Glomerular endothelial cell (primary cell): ENCODE measurements at places on chromosomes 6 and 20.

DNA sequence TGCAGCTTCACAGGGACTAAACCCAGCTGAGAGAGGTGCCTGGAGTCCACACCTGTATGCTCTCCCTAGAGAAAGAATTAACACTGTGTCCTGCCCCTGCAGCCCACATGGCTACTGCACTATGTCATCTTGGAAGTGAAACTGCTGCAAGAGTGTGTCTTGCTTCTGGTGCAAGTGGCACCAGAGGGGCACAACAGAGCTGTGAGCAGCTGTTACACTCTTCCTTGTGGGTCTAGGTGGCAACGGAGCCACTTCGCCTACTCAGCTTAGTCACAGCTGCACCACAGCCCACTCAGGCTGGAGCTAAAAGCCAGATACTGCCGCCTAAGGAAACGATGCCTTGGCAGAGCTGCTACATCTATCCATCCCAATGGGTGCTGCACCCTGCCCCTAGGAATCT, 391.4 kb downstream of the COL12A1 start:
- DNase-seq = no peak

GRCh38 chr6:29663300-29664042, 6.6 kb downstream of the MOG start:
- no peak for DNase-seq

DNA sequence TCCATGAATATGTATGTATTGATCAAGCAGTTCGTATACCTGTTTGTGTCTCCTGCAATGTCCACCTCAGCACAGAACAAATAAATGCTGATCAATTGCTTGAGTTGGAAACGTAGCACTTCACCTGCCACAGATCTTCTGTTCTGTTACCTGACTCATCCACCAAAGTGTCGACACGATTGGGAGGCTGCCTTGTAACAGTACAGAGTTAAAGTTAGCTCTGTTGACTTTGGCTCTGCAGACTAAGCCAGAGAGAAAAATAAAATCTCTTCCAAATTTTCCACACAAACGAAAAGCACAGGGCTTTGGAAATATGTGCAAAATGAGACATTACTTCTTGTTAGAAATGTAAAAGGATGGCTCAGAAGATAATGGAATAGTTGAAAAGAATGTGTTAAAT, 245.4 kb downstream of the NRN1 start:
- no peak for DNase-seq

GRCh38 chr6:156844089-156844488, 66.9 kb downstream of the ARID1B start:
- DNase-seq = no peak

DNA sequence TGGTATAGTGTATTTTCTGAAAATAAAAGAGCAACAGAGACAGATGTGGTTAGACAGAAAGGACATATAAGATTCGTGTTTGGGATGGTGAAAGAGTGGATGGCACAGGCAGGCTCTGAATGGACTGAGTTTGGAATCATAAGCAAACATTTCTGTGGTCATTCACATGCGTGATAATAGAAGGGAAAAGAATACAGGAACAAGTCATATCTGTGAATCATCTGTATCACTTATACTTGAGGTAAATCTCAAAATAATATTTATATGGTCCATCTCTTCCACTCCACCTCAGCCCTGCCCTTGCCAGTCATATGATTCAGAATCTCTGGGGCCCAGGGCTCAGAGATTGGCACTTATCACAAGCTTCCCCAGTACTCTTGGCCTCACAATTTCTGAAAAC, 535.1 kb downstream of the BCKDHB start:
- no peak for DNase-seq

GRCh38 chr6:4460586-4461475, 315.4 kb upstream of the CDYL start:
- DNase-seq = no peak
